ENCODE measurements at places on chromosomes 5 and 9.

GRCh38 chr9:1514250-1514649 lies 464.1 kb downstream of the DMRT2 start:
- DNase-seq, result no peak

- no peak for DNase-seq
Observed at GRCh38 chr5:94746731-94747124, 128.3 kb downstream of the SLF1 start.

DNA sequence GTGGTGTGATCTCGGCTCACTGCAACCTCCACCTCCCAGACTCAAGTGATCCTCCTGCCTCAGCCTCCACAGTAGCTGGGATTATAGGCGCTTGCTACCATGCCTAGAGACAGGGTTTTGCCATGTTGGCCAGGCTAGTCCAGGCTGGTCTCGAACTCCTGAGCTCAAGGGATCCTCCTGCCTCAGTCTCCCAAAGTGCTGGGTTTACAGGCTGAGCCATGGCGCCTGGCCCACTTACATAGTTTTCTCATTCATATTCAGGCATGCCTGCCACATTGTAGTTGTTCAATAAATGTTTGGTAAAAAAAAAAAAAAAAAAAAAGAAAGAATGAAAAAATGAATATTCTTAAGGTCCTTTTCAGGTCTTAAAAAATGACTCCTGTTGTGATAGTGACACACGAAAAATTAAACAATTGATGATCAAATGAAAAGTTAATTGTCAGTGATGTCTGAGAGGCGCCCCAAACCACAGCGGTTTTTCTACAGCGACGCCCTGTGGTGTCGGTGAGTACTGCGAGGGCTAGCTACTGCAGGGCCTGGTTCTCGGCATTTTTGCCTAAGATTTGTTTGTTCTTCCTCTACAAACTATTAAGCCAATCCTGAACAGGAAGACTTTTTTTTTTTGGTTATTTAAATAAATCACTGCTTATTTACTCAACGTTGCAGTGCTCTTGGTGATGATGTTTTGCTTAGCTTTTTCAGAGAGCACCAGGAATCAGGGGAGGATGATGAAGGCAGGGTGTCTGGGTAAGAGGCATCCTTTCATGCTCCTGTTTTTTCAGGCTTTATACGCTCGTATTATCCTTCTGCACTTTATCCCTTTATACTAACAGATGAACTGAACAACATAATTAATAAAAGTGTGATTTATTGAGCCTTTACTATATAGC lies 67.0 kb upstream of the DPYSL3 start:
- peak; percentile 51 for DNase-seq

GRCh38 chr9:33817327-33818166 lies 587 bp downstream of the UBE2R2 start:
- DNase-seq, result peak; percentile 85

GRCh38 chr5:14374100-14374499 lies 207.5 kb upstream of the OTULINL start:
- no peak for DNase-seq

DNA sequence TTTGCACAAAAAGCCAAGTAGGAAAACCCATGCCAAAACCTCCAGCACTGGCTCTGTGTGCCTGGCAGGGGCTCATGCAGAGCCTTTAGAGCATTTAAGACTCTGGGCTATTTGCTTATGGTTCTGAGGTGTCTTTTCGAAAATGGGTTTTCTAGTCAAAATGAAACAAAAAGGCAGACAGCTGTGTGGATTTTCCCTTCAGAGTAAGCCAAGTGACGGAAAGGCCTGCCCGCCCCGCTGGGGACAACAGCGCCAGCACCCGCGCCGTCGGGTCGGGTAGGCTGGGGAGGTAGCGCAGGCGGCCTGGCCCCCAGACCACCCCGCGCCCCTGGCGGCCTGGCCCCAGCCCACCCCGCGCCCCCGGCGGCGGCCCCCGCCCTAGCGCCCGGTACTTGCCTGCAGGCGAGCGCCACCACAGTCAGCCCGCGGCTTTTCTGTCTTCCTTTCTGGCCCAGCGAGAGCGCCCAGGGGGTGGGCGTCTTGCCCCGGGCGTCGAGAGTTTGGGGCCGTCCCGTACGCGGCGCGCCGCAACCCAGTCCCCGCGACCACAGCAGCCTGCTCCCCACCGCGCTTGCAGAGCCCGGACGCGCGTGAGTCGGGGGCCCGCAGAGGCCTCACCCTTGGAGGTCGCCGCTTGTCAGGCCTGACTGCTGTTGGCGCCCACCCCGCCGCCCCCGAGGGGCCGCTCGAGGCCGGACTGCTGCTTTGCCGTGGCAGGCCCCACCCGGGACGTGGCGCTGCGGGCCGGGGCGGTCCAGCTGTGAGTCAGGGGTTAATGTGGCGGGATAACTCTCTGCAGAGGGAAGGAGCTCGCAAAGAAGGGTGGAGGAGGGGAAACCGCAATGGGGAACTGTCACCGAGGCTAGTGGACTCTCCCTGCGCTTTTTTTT lies at the start of gene TICAM2:
Gene TICAM2, minus strand, starts transcription at position 779 of the 890 bp plus-strand sequence. CDS start 21,223 bp downstream, outside the sequence.
- peak; percentile 44 for DNase-seq

DNA sequence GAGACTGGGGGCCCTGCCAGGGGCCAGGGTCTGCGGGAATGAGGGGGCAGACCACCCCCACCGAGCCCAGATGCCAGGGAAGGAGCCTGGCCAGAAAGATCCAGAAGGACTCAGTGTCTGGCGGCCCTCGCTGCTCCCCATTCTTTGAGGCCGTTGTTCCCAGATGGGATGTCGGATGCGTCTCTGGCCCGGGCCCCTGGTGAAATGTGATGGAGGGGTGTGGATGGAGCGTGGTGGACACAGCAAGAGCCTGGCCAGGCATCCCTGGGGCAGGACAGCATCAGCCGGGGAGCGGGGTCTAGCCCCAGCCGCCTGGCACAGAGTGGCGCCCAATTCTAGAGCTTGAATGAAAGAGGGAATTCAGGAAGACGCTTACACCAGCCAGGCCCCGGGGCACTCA lies 46.2 kb upstream of the NKD2 start:
- DNase-seq, result no peak

- no peak for DNase-seq
Observed at GRCh38 chr9:7119612-7120011, 361.8 kb downstream of the KDM4C start.

- no peak for DNase-seq
Observed at GRCh38 chr5:67066815-67067214, 129.8 kb downstream of the CD180 start.

DNA sequence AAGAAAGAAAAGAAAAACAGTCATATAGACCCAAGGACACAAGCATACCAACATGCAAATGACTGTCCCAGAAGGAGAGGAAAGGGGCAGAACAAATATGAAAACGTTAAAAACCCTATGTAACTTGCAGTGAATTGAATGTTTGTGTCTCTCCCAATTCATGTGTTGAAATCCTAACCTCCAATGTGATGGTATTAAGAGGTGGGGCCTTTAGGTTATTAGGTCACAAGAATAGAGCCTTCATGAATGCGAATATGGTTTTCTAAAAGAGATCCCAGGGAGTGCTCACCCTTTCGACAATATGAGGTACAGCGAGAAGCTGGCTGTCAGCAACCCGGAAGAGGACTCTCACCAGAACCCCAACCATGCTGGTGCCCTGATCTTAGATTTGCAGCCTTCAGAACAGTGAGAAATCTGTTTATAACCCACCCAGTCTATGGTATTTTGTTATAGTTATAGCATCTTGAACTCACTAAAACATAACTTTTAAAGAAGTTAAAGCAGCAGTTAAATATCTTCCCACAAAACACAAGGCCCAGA lies 14.0 kb downstream of the HNRNPAB start:
- no peak for DNase-seq

- DNase-seq, result no peak
Observed at GRCh38 chr9:6833518-6834192, 75.9 kb downstream of the KDM4C start.

GRCh38 chr5:61600945-61601511 lies 269.0 kb downstream of the ZSWIM6 start:
- DNase-seq, result no peak

DNA sequence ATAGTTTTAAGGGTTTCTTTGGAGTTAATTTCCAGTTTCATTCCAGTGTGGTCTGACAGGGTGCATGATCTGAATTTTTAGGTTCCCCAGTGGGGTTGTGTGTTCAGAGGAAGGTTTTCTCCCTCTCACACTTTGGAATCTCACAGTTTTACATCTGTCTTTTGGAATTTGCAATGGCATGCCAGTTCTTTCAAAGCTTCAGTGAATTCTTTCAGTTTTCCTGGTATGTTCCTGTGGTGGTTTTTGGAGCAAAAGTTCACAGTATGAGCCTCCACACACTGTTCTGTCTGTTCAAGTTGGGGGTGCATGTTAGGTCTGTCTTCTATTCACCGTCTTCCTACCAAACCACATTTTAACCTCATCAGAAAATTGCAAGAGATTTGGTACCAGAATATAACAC lies 624.2 kb downstream of the KCTD16 start:
- no peak for DNase-seq

DNA sequence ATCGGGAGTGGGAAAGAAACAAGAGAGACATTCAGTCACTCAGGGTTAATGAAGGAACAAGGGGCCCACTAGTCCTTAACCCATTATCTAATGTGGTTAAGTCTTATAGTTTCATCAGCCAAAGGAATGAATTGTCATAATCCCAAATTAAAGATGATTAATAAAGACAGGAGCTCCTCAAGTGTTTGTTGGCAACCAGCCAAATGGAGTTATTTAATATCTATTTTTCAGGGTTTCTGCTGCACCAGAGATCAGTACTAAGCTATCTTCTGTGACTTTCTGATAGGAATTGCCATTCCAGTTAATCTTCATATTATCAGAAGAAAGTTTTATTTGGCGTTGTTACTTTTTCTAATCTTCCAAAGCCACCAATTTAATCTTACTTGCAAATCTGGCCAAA lies 34.0 kb upstream of the FCHO2 start:
- DNase-seq, result no peak

- DNase-seq, result no peak
Observed at GRCh38 chr9:91154686-91155085, 207.0 kb downstream of the AUH start.
